ENCODE measurements at places on chromosomes 12 and 14.

- peak overlapping the region; percentile 58 for H3K27ac ChIP-seq
- H3K27me3 ChIP-seq = no peaks in the 10 kb centered on the region
- H3K4me3 ChIP-seq = no peak overlapping the region
- H3K36me3 ChIP-seq = no peaks in the 10 kb centered on the region
- no peak for DNase-seq
- H3K4me1 ChIP-seq = peaks cover 75% of the 10 kb centered on the region
Measured at GRCh38 chr12:46439793-46440511, 67.4 kb upstream of the SLC38A2 start.

- H3K27me3 ChIP-seq = no peaks in the 10 kb centered on the region
- no peak overlapping the region for H3K27ac ChIP-seq
- no peaks in the 10 kb centered on the region for H3K4me1 ChIP-seq
- H3K4me3 ChIP-seq = no peak overlapping the region
Measured at GRCh38 chr14:87813686-87814085, 179.3 kb downstream of the GALC start.

DNA sequence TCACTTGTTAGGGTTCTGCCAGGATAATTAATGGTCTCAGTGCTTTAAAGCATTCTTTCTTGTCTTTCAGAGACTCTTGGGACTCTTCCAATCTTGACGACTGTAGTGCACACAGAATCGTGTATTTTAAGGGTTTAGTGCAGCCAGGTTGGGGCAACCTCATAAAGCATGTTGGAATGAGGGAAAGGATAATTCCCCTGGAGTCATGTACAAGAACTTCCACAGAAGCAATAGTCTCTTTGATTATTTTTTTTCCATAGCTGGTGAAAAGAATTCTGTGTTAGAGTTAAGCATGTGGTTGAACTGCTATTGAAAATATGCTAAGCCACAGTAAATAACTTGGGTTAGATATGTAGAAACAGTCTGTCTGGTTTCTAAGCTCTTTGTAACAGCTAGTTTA lies 246.8 kb upstream of the DAAM1 start:
- no peaks in the 10 kb centered on the region for H3K27me3 ChIP-seq
- no peak for DNase-seq
- H3K4me1 ChIP-seq = no peaks in the 10 kb centered on the region
- no peak overlapping the region for H3K27ac ChIP-seq
- H3K36me3 ChIP-seq = no peaks in the 10 kb centered on the region

DNA sequence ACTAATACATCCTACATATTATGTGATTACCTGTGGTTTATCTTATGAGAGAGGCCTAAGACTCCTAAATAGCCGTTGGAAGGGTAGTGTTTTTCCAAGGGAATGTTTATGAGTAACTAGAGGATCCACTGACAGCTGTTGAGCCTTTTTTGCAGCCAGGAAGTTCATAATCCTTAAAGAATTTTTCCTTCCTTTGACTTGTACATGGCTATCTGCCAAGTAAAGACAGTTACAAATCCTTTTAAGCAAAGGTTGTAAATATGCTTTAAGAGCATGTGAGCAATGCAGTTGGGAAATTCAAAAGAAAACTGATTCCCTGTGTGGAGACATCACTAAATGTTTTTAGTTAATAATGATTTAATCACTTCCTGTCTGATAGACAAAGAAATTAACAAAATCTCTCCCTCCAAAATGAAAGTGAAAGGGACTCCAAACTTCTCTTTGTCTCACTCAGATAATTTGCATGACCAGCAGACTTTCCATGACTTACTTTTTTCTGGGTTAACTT lies 333.8 kb downstream of the PDZRN4 start:
- H3K4me3 ChIP-seq = no peak overlapping the region
- no peak for DNase-seq
- H3K27me3 ChIP-seq = no peaks in the 10 kb centered on the region
- peaks cover 5% of the 10 kb centered on the region for H3K4me1 ChIP-seq

Measured in HCT116 (cell line).